ENCODE measurements at places on chromosomes 13 and 19.
A peak's percentile ranks its signal among the peaks of the same experiment; 100 is the strongest.

GRCh38 chr13:33373624-33374023 lies 88.1 kb upstream of the STARD13 start:
- no peak for DNase-seq

DNA sequence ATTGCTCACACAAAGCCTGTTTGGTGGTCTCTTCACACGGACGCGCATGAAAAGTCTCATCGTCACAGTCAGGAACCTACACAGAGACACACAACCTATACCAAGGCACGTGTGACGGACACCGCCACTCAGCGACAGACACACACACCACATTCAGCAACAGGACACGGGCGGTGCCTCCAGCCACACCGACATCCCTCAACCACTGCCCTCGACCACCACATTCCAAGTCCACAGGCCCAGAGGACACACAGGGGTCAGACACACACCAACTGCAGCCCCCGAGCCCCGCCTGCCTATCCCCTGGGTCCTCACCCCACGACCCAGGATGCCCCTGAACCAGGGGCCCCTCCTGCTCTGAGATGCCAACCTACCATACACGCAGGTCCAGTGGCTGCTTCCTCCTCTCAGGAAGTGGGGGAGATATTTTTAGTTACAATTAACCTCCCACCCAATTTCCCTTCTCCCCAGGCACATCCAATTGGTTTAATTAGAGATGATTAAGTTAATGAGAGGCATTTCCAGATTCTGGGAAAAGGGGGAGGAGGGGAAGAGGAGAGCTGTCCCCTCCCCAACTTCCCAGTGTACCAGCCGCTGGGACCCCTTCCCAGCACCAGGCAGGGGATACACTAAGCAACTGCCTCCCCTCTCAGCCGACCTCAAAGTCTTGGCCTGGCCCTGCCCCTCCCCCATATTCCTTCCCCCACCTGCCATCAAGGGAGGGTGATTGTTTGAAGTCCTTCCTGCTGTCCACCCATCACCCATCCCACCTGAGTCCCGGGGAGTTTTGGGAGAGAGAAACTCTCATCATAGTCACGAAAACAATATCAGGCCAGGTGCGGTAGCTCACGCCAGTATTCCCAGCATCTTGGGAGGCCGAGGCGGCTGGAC lies 20.4 kb downstream of the MEIS3 start:
- DNase-seq: no peak

- DNase-seq: no peak
These were observed 829.9 kb upstream of the SLITRK5 start for GRCh38 chr13:86841264-86841663.

DNA sequence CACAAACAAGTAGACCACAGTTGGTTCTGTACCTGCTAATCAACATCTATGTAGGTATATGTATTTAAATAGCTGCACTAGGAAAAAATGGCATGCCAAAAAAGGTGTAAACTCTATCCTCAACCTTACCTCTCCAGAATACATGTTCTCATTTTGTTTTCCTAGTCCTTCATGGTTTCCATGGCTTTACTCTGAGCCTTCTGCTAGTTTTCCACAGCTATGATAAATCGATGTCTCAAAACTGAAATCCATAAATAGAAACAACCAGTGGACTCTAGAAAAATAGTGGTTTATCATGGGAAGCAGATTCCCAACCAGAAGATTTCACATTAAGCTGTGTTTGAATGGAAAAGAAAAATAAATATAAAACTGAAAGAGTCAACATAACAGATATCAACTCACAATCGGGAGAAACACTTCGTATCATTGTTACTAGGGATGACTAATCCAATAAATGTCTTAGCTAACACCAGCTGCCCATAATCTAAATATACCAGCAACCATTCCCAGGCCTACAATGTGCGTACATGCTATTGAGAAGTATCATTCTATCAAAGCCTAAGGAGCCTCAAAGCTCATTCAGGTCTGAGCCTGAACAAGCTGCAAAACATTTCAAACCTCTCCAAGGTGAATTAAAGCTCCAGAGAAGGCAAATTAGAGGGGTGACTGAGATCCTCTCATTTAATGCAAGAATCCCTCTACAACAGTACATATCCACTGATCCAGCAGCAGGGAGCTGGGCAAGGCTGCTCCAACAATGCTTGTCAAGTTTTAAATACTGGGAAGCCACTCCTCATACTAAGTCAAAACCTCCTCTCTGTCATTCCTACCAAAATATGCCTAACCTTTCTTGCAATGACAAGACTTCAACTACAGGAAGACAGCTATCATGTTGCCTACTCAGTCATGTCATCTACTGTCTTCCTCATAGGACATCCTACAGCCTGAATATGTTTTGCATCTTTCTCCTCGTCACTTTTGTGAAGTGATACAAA lies 90.2 kb downstream of the KCTD12 start:
- DNase-seq: no peak

DNA sequence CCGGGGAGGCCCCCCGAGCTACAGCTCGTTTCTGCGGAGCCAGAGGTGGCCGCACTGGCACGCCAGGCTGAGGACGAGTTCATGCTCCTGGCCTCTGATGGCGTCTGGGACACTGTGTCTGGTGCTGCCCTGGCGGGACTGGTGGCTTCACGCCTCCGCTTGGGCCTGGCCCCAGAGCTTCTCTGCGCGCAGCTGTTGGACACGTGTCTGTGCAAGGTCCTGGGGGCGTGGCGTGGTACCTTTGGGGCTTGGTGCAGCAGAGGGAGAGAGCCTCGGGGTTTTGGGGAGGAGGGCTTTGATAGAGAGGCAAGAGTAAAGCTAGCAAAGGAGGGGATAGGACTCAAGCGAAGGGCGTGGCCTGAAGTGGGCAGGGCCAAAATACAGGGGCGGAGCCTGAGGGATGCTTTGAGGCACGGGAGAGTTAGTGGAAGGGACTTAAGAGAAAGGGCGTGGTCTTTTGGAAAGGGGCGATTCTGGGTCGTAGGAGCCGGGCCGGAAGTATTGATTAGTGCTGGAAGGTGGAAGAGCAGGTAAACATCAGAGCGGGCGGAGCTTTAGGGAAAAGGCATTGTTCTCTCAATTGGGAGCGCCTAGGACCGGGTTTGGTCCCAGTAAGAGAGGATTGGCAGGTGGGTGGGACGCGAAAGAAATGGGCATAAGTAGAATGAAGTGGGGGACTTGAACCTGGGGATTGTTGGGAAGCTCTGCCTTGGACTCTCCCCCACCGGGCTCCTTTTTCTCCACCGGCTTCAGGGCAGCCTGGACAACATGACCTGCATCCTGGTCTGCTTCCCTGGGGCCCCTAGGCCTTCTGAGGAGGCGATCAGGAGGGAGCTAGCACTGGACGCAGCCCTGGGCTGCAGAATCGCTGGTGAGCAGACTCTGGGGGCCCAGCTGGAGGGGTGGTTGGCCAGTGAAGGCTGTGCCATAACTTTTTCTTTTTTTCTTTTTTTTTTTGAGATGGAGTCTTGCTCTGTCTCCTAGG lies 1.2 kb downstream of the PPM1N start:
- DNase-seq: peak; percentile 23

- no peak for DNase-seq
These were observed 3.2 kb upstream of the LGALS13 start for GRCh38 chr19:39599116-39599515.

GRCh38 chr19:35267818-35268535 lies 785 bp upstream of the USF2 start:
- DNase-seq: no peak
